ENCODE measurements at places on chromosomes 1 and 21.

- DNase-seq = no peak
Observed at GRCh38 chr1:171252482-171252881, 4.2 kb downstream of the FMO1 start.

GRCh38 chr1:221097479-221098281, 218.4 kb downstream of the HLX start:
- DNase-seq = no peak

GRCh38 chr21:31945141-31945540, 72.3 kb downstream of the HUNK start:
- no peak for DNase-seq

DNA sequence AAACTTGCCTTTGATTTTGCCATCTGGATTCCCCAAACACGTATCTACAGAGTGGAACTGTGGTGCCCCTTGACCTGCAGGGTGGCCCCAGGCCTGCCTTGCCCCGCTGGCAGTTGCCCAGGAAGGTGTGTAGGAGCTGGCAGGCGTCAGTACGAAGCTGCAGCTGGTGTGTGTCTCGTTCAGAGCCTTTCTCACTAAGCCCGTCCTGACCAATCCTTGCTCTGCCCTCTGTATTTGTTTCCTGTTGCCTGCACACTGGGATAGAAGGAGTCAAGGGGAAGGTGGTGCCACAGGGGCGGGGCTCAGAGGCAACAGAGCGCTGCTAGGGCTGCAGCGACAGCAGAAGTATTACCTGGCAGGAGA, 5.2 kb upstream of the VSIG8 start:
- no peak for DNase-seq

DNA sequence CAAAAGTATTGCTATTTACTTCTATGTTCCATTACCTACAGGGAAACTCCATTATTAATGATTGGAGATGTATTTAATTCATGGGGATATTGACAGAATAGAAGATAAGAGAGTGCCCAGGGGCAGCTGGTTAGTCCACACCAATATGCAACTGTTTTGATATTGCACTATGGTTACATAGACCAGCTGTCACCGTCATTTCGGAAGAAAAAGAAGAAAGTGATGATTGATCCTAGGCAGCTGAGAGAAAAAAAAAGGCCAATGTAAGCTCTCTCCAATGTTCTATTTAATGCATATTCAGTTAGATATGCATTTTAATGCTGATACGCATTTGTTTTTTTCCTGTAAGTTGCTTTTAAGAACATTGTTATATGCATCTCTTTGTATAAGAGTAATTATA, 1367.2 kb downstream of the KCNT2 start:
- no peak for DNase-seq

GRCh38 chr1:173484276-173484675, 7.1 kb downstream of the PRDX6 start:
- DNase-seq = no peak

- DNase-seq = no peak
Observed at GRCh38 chr21:39852021-39852721, 15.1 kb upstream of the PCP4 start.

DNA sequence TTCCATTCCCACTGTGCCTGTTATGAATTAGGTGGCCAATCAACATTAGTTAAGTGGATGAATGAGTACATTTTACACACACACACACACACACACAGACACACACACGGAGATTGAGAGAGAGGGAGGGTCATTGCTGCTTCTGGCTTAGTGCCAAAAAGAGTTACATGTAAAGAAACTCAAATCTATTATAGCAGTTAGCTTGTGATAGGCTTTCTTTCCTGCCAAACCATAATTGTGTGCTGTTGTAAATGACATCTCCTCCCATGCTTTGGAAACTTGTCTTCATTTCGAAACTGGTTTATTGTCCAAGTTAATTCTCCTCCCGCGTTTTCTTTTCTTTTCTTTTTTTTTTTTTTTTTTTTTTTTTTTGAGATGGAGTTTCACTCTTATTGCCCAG, 1.4 kb upstream of the MT1HL1 start:
- DNase-seq = no peak

- no peak for DNase-seq
Observed at GRCh38 chr1:12505639-12506280, 112.2 kb downstream of the DHRS3 start.

- no peak for DNase-seq
Observed at GRCh38 chr21:21750124-21750825, 752.1 kb downstream of the NCAM2 start.

DNA sequence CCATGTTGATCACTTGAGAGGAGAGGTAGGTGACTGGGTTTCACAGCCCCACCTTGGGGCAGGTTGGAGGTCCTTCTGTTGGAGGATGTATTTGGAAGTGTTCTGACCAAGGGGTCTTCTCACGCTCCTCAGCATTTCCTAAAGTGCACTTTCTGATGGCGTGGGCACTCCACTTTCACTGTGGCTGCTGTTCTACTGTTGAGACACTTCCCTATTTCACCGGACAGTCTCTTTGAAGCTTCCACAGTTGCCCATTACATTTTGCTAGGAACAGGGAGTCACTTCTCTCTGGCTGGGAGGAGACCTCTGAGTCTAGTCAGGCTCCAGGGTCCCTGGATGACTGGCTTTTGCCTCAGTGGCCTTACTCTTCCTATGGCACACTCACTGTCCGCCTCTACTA, 180.0 kb upstream of the LMO4 start:
- no peak for DNase-seq

DNA sequence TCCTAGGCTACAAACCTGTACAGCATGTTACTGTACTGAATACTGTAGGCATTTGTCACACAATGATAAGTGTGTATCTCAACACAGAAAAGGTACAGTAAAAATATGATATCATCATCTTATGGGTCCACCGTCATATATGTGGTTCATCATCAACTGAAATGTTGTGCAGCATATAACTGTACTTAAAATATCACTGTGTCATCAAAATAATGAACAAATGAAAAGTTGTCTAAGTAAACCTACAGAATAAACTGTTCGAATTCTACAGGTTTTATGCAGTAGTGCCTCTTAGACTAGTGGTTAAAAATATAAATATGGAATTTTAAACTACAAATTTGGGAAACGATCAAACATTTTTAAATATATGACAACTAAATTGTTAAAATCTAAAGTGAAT, 328.8 kb downstream of the KCTD3 start:
- no peak for DNase-seq

GRCh38 chr1:58783090-58783992, 506 bp downstream of the JUN start:
- peak; percentile 21 for DNase-seq

- no peak for DNase-seq
Observed at GRCh38 chr21:32403201-32403777, 9.2 kb upstream of the EVA1C start.

DNA sequence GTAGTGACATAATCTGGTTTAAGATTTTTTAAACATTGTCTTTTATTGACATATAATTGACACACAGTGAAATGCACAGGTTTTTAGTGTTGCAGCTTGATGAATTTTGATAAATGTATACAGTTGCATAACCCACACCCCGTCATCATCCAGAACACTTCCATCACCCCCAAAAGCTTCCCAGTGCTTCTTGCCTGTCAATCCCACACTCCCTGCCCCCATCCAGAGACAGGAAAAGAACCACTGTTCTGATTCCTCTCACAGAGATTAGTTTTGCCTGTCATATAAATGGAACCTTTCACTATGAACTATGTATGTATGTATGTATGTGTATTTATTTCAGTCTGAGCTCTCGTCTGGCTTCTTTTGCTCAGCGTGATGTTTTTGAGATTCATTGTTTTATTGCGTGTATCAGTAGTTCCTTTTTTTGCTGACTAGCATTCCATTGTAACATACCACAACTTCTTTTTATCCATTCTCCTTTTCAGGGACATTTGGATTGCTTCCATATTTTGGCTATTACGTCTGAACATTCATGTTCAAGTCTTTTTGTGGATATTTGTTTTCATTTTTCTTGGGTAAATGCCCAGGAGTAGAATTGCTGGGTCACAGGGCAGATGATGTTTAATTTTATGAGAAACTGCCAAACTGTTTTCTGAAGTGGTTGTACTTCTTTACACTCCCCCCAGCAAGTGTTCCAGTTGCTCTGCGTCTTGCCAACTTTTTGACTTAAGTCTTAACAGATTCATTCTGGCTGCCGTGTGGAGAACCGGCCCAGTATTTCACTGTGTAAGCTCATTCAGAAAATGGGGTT, 8.7 kb downstream of the UBIAD1 start:
- DNase-seq = no peak

GRCh38 chr1:89810880-89811279, 10.0 kb upstream of the LRRC8D start:
- no peak for DNase-seq

- DNase-seq = no peak
Observed at GRCh38 chr1:69171248-69171647, 396.5 kb upstream of the LRRC7 start.

- no peak for DNase-seq
Observed at GRCh38 chr21:22244516-22244915, 1246.3 kb downstream of the NCAM2 start.

GRCh38 chr1:54816130-54816529, 15.0 kb upstream of the TTC22 start:
- DNase-seq = no peak

DNA sequence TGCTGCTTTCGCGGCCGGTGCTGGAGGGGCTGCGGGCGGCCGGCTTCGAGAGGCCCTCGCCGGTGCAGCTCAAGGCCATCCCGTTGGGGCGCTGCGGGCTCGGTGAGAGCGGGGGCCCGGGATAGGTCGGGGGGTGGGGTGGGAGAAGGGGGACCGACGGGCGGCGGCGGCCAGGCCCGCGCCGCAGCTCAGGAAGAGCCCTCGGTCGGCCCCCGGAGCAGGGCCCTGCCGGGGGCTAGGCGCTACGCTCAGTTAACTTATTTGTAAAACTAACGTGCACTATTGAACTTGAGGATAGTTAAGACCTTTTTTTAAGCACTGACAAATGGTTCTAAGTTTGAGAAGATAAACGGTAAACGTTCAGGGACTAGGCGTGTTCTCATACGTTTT, 418 bp downstream of the DDX20 start:
- no peak for DNase-seq

- DNase-seq = no peak
Observed at GRCh38 chr1:154844297-154844681, 25.8 kb downstream of the KCNN3 start.

- DNase-seq = no peak
Observed at GRCh38 chr1:89363196-89363595, 663 bp upstream of the GBP6 start.

GRCh38 chr1:242886137-242886536, 361.6 kb upstream of the PLD5 start:
- DNase-seq = no peak

DNA sequence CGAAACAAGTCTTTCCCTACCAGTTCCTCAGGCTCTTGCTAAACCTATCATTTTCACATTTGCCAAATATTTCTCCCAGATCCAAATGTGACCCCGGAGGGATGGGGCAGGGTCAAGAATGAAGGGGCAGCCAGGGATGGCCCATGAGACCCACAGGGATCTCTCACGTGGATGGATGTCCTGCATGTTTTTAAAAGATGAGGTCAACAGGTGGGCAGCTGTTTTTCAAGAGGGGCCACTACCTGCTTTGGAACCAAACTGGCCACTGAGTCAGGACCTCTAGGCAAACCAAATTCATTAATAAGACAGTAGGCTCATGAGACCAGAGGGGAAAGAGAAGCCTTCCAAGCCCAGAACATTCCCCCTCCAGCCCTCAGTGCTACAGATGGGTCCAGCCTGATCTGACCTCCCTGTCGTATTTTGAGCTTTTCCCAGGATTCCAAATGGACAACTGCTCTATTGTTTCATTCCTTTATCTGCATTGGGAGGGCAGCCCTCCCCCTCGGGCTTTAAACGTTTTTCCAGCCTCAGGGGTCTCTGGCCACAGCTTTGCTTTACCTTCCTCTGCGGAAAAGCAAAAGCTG, 252.5 kb upstream of the IRF2BP2 start:
- DNase-seq = no peak

GRCh38 chr1:214453109-214453722, 98.2 kb downstream of the PTPN14 start:
- no peak for DNase-seq

GRCh38 chr1:84283381-84283780, 18.1 kb upstream of the SAMD13 start:
- no peak for DNase-seq

- no peak for DNase-seq
Observed at GRCh38 chr1:3021233-3021671, at the start of gene ACTRT2. Gene ACTRT2, plus strand, starts transcription at chr1:3021467. Its CDS starts 220 bp downstream, at chr1:3021687.

GRCh38 chr1:4084048-4084431, 184.0 kb upstream of the C1orf174 start:
- no peak for DNase-seq

- no peak for DNase-seq
Observed at GRCh38 chr1:53165408-53165961, 23.0 kb upstream of the SLC1A7 start.

- no peak for DNase-seq
Observed at GRCh38 chr1:208534599-208534897, 290.4 kb upstream of the PLXNA2 start.

- no peak for DNase-seq
Observed at GRCh38 chr1:209653915-209654351, 1.7 kb upstream of the LAMB3 start.

DNA sequence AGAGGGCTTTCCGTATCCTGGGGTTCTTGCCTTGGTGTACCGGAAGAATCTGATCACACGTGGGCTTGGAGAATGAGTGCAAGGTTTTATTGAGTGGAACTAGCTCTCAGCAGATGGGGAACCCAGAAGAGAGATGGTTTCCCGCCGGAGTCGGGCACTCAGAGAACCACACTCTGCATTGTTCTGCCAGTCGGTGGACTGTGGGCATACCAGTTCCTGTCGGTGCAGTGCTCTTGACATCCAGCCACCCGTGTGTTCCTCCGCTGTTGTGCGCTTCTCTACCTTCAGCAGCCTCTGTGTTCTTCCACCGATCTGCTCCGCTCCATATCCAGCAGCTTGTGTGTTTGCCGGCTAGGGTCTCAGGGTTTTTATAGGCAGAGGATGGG, 10.8 kb upstream of the PPIE start:
- DNase-seq = no peak

DNA sequence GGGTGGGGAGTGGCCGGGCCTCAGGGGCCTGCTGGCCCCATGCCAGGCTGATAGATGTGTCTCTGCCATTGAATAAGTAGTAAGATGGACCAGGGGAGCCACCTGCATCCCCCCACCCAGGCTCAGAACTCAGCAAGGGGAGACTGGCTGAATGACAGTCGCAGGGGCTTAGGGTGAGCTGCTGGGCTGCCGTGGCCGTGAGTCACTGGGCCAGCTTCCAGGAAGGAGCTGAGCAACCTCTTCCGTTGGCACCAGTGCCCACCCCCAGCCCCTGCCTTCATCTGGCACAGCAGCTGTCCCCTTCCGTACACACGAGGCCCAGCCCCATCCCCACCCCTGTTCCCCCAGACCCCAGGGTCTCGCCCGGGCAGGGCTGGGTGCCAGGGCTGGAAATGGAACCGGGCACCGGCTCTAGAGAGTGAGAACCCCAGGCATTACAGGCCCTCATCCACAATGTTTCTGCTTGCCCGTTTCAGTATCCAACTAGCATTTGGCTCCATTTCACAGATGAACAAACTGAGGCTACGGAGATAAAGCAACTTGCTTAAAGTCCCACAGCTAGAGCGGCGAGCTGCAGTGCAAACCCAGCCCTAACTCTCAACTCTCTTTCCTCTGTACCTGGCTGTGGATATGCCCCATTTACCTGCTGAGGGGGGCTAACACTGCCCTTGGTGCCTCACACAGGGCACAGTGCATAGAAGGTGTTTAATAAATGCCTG, 10.2 kb downstream of the WNT4 start:
- no peak for DNase-seq
